Stimulated activated naive CD4-positive, alpha-beta T cell (primary cell): ENCODE measurements at places on chromosomes 4 and X.

DNA sequence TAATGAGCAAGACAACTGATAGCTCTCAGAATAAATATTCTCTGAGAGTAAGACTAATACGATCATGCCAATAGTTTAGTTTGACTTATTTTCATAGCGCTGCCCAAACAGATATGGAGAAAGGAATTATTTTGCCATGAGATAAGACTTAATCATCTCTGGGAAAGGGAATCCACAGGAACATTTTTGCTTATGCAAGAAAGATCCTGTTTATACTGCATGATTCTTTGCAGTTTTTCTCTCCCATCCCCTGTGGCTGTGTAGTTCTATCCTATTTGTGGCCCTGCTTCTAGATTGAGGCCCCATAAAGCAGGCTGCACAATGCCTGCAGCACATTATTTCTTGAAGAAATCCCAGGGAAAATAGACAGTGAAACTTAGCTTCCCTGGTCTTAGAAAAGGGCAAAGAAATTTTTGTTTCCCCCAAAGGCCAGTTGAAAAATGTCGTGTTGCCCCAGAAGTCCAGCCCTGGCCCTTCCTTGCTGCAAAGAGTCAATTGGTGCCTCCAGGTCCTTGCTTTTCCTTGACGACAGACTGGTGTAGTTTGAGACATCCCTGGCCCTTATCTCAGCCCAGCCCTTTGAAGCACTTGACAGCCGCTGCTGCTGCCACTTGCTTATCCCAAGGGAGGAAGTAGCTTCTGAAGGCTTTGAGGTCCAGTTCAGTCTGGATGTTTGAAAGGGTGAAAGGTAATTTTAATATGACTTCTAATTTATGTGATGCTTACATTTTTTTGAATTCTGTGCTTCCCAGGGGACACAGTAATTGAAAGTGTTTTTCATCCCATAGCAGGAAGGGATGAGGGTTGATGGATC, 45.0 kb upstream of the SH3RF1 start:
- no peak for DNase-seq

- DNase-seq, result no peak
These were observed at the start of gene DGAT2L6 for GRCh38 chrX:70176938-70177533. DGAT2L6 (plus strand) TSS chrX:70177483; CDS start chrX:70177583, 100 bp downstream.

DNA sequence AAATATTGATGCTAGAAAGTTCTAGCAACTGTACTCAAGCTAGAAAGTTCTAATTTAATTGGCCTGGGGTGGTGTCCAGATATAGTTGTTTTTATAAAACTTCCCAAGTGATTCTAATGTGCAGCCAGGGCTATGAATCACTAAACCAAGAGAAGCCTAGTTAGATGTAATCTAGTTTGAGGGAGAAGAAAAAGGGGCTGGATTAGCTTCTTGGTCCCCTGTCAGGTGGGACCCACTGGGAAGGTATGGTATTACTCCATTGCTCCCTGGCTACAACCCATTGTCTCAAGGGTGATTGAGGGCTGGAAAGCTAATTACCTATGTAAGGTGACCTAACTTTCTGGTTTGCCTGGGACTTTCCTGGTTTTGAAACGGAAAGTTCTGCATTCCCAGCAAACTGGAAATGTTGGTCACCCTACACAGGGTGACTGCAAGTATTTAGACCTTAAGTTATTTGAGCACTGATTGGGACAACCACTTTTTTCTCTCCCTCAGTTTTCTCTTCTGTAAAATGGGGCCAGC, 23.9 kb upstream of the MSN start:
- no peak for DNase-seq

- DNase-seq, result peak; percentile 6
These were observed 67.3 kb upstream of the VBP1 start for GRCh38 chrX:155148724-155149537.

DNA sequence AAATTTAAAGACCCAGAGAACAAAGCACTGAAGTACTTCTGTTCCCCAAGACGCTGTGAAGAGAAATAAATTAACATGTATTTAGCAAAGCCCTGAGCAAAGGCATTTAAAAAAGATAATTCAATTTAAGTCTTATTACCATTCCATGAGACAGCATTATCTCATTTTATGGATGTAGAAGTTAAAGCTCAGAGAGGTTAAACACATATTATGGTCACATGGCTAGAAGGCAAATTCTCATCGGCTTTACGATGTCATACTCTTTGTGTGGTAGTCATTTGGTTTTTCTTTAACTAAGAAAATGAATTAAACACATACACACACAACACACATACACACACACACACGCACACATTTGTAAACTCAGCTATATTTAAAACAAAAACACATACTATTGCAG, 262.7 kb downstream of the HS3ST1 start:
- no peak for DNase-seq

DNA sequence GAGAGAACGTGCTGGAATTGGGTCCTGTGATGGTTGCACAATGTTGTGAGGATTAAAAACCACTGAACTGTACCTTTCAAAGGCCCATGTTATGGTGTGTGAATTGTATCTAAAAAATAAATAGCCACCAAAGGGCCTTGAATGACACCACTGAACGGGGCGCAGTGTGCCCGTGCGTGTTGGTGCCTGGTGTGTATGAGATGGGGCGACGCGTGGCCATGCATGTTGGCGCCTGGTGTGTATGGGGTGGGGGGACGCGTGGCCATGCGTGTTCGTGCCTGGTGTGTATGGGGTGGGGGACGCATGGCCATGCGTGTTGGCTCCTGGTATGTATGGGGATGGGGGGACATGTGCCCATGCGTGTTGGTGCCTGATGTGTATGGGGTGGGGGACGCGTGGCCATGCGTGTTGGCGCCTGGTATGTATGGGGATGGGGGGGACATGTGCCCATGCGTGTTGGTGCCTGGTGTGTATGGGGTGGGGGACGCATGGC, 66.6 kb upstream of the HELT start:
- DNase-seq, result no peak

DNA sequence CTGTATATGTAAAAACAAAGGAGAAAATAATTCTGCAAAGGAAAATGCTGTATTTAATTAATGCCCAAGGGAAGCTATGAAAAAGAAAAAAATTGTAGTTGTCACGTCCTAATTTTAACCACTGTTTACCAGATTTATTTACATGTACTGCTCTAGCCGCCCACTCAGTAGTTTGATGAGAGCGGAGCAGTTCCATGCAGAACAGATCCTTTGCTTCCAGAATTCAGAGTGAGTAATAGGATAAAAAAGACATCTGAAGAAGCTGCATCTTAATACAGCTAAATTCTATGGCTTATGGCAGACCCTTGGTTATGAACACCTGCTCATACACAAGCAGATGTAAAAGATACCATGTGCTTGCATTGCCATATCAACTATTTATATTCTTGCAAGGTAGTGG, 287.0 kb downstream of the GASK1B start:
- DNase-seq, result no peak

GRCh38 chr4:20687864-20688263, 12.4 kb upstream of the PACRGL start:
- DNase-seq, result no peak

DNA sequence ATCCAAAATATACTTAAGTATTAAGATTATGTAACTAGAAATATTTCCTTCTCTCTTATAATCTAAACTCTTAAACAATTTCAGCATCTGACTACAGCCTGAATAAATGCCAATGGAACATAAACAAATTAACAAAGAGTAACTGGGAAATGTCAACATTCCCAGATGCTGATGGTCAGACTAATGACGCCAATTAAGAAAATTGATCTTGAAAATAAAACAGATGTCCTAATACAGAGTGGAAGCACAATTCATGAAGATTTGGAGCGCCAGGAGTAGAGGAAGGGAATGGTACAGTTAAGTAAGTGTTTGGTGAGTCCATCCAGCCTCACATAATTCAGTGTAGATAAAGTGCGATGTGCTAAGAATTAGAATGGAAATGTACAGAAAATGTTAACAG, 203.7 kb upstream of the NWD2 start:
- no peak for DNase-seq

- DNase-seq, result no peak
These were observed 213.8 kb upstream of the LDB2 start for GRCh38 chr4:17112292-17112659.

DNA sequence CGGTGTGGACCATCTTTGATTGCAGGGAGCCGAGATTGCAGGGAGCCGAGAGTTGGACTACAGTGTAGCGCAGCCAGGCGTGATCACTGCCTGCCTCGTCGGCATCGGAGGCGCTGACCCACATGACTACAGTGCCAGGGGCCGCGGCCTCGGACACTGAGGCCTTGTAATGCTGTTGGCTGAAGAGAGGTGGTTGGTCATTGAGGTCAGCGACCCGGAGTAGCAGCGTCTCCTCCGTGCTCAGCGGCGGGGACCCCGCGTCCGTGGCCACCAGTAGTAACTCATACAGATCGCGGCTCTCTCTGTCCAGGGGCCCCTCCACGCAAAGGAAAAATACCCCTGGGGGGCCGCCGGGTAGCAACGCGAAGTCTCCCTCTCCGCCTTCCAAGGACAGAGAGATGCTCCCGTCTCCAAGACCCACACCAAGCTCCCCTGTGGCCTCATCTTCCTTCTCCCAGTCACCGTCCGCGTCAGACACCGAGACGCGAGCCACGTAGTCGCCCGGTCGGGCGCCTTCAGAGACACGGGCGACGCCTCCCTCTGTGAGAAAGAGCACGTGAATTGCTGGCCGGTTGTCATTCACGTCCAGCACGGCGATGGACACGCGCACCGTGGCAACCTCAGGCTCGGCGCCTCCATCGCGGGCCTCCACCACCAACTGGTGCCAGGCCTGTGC, 1.9 kb downstream of the DCHS2 start:
- no peak for DNase-seq

DNA sequence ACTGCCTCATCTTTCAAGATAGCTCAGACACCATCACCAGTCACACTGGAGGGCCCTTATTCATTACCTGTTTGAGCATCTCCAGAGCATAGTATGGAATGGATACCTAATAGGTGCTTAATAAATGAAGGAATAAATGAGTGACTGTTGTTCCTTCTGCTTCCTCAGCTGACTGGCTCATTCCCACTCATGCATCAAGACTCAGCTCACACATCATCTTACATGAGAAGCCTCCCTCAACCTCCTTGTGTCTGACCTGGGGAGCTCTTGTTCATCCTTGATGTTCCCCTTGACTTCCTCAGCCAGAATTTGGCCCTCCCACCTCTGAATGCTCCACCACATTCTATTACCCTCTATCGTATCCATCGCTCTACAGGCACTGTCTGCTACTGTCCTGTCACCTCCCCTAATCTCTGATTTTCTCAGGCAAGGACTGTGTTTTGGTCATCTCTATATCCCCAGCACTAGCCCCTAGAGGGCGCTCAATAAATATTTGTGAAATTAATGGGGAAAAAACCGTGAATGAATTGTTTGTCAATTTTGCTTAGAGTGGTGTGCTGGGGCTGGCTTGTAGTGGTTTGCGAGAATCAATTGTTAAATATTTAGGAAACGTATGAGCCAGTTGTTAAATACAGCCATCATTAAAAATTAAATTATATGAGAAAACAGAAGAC, 88.3 kb downstream of the NHSL2 start:
- DNase-seq, result peak; percentile 6

- no peak for DNase-seq
These were observed 46.7 kb downstream of the PCGF3 start for GRCh38 chr4:752196-752861.
